Sigmoid colon (tissue), 7 donors: ENCODE measurements at places on chromosomes 5 and 9. TPM values are rescaled to one million over a fixed set of nuclear protein-coding genes. Genes with fewer than 3 reads are reported as not detected.

GRCh38 chr5:113056988-113057387 lies 80.4 kb downstream of the DCP2 start:
- no peaks in the 10 kb centered on the region for H3K36me3 ChIP-seq
- no peaks in the 10 kb centered on the region for H3K4me1 ChIP-seq
- H3K27me3 ChIP-seq: no peaks in the 10 kb centered on the region

The SRA1 gene
- 30.5 TPM for total RNA-seq

The GABRA6 gene
- total RNA-seq: not detected

The EGFLAM gene
- 2.5 TPM for total RNA-seq

GRCh38 chr9:126605792-126606482 lies 7.8 kb upstream of the LMX1B start:
- H3K4me1 ChIP-seq: peaks cover 9% of the 10 kb centered on the region
- no peaks in the 10 kb centered on the region for H3K36me3 ChIP-seq
- no peak overlapping the region for H3K27ac ChIP-seq
- no peak overlapping the region for H3K4me3 ChIP-seq
